WERI-Rb-1 (cell line): ENCODE measurements at places on chromosomes 13 and 19.
A peak's percentile ranks its signal among the peaks of the same experiment; 100 is the strongest.

- DNase-seq = no peak
Observed at GRCh38 chr13:29434217-29434945, 161.1 kb downstream of the SLC7A1 start.

DNA sequence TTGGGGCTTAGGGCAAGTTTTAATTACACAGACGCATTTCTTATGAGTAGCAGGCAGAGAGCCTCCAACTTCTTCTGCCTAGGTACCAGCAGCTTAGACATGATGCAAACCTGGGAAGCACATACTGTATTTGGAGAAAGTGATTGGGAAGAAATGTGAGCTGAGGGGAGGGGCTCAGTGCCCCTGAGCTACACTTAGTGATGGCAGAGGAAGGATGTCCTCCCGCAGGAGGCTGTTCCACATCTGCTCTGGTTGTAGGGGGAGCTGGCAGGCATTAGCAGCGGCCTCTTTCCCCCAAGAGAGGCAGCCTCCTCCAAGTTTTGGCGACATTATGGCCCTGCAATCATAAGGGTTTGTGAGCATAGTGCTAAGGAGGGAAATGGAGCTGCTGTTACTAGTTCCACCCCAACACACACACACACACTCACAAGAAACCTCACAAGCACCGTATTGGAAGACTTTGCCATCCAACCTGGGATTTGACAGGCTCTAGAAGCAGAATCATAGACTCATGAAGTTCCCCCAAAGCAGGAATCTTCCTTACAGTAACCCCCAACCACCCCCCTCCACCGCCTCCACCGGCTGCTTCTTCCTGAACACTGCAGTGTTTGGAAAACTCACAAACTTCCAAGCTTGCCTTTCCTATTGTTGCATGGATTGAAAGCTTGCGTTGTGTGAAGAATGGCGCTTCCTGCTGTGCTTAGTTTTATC is 3.3 kb downstream of the ALOX5AP start:
- no peak for DNase-seq

DNA sequence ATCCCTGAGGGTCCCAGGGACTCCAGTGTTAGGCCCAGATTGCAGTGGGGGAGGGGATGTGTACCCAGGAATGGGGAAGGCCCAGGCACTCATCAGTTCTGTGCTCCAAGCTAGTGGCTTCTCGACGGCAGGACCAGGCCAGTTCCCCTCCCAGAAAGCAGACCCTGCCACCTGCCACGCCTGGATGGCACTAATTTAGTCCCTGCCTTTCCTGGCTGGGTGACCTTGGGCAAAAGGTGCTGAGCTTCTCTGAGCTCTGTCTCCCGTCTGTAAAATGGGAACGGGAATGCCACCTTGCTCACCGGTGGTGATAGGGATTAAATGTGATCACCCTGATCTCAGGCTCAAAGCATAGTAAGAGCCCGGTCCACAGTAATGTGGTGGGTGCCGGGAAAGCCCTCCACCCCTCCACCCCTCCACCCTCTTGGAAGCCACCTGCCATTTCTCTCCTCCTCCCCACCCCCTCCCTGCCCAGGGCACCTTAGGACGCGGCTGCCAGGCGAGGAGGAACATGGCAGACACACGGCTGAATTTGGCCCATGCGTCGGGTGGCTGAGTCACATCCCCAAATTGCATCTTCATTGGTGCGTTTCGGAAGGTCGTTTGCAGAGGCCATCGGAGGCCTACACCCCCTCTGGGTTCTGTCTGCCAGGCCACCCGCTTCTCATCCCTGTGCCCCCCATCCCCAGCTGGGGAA is 2.3 kb downstream of the KCNN1 start:
- no peak for DNase-seq

GRCh38 chr19:40205760-40206159 is 12.4 kb downstream of the TTC9B start:
- DNase-seq = no peak

- DNase-seq = peak; percentile 92
Observed at GRCh38 chr19:14006766-14007562, 844 bp upstream of the RFX1 start.

DNA sequence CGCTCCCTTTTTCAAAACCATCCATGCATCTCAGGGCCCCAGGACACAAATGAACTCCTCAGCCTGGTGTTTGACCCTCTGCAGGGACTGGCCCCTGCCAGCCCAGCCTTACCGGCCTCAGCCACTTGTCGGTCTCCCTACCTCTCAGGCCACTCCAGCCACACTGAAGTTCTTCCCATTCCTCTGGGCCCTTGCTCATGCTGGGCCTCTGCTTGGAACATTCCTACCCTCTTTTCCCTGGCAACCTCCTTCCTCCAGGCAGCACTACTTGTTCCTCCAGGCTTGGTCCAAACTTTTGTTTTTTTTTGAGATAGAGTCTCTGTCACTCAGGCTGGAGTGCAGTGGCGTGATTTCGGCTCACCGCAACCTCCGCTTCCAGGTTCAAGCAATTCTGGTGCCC is 7.6 kb upstream of the EGLN2 start:
- DNase-seq = no peak

DNA sequence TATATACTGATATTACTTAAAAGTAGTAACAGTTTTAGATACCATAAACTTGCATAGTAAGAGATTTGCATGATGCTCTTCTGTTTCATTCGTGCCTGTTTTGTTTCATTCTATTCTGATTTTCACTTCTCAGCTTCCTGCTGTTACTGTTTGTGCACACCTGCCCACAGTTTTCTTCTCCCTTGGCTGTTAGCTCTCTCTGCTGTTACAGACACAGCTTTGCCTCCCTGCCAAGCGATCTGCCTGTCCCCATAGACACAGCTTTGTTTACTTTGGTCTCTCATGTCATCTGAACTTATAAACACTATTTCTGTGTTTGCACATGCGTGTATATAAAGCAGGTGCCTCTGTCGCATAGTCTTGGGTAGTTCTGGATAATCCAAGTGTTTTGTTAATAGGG is 21.4 kb upstream of the UPF3A start:
- no peak for DNase-seq
